ENCODE measurements at places on chromosomes 7 and 10.

- DNase-seq = no peak
These were observed 94.9 kb downstream of the STRA8 start for GRCh38 chr7:135328526-135328925.

GRCh38 chr10:62541811-62542210 is 167.6 kb downstream of the ZNF365 start:
- no peak for DNase-seq

GRCh38 chr10:125494651-125495239 is 188.2 kb downstream of the TEX36 start:
- DNase-seq = no peak

DNA sequence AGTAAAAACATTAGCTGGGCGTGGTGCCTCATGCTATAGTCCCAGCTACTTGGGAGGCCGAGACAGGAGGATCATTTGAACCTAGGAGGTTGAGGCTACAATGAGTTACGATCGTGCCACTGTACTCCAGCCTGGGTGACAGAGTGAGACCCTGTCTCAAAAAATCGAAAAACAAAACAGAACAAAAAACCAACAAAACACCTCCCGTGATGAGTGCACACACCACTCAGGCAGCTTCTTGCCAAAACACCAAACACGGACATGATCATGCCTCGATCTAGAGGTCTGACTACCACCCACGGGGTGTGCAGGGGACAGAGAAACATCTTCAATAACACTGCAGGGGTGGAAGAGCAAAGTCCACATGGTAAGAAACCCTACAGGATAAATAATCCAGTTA is 44.4 kb downstream of the AMZ1 start:
- DNase-seq = no peak

- DNase-seq = no peak
These were observed 49.8 kb downstream of the PRKCQ start for GRCh38 chr10:6530211-6530840.

DNA sequence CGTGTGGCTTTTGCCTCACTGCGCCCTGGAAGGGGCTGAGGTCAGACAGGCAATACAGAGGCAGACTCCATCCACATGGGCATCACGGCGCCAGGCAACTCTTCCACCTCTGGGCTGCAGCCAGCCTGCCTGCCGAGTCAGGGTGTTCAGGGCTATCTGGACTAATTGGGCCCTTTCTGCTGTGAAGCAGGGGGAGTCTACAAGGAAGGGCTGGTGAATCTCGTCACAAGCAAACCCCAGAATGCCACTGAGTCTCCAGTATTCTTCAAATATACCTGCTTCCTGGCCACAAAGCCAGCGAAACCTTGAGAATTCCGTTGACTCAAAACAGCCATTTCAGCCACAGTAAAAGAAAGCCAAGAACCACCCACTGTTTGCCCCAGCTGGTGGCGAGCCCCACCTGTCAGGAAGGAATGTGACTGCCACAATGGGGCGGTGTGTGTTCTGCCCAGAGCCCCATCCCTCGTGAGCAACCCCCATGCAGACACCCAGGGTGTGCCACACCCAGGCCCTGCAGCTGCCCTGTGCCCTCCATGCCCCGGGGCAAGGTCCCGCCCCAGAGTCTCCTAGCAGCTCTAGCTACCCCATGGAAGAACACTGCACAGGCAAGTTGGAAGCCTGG is 117.3 kb downstream of the FAM53B start:
- no peak for DNase-seq

GRCh38 chr10:60410970-60411369 is 21.3 kb upstream of the ANK3 start:
- no peak for DNase-seq

GRCh38 chr10:44347609-44348400 is 37.1 kb downstream of the CXCL12 start:
- no peak for DNase-seq

DNA sequence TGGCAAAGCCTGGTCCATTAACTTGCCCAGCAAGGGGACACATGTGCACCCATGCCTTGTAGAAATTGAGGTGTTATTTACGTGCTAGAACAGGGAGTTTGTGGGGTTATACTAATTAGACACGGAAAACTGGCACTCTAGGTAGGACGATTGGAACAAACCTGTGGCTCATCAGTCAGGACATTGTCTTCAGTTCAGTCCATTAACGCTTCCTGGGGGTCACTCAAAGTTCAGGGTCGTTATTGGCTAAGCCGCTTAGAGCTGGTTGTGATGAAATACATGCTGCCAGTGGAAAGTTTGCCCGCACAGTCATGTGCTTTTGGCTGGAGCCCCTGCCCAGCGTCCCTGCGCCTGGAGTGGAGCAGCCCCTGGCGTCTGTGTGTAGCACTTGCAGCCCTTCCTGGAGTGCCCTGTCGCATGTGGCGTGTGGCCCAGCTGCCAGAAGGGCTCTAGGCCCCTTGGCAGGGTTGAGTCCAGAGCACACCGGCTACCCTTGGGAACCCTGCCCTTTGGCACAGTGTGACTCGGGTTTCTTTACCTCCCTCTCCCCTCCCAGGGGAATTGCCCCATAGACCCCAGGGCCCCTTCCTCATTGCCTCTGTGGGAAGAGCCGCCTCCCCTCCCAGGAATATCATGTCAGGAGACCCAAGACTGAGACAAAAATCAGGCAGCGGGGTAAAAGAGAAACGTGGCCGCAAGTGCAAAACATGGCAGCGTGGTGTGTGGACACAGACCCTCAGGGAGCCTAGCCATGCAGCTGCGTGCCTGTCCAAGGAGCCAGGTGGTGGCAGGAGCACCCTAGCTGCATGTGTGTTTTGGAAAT is 9.8 kb downstream of the ZNF775 start:
- DNase-seq = no peak

DNA sequence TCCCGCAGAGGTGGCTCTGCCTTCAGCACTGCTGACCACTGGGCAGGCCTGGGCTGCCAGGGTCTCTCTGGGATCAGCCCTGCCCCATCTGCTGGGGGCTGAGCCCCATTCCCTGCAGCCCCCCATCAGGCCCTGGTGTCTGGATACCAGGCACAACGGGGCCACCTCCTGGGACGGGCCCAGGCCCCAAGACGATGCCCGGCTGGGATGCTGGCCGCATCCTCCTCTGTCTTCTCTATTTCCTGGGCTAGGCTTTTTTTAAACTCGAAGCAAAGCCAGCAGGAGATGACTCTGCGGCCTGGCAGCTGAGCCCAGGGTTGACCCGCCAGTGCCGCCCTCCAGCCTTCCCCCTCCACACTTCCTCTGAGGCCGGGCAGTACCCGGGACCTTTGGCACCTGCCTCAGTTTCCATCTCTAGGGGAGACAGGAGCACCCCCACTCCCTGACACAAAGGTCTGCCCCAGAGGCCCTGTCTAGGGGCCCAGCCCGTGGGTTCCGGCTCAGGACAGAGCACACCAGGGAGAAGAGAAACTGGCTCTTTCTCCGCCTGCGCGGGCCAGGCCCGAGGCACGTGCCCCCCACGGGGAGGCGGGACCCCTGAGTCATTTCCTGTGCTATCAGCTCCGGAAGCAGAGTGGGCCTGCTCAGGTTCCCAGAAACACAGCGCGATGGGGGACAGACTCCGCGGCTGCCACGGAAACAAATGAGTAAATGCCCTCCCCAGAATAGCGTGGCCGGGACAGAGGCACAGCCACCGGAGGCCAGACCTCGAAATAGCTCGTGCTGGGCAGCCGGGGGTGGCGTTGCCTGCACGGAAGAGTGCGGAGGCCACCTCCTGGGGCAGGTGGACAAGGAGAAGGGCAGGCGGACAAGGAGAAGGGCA is 84.6 kb upstream of the PDGFA start:
- peak; percentile 33 for DNase-seq

DNA sequence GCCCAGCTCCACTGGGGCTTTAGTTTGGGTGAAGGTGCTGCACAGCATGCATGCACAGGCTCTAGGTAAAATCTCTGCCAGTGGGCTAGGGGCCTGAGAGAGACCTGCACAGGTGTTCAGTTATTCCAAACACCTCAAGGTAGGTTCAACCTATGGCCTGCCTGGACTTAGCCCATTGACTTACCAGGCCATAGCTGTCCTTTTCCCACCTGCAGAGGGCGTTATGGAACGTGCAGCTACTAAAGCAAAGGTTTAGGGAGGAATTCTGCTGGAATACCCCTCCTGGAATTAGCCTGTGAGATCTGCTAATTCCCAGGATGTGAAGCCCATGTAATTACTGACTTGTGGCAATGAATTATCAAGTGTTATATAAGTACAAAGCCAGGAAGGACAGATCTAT is 3.6 kb downstream of the VWC2 start:
- no peak for DNase-seq

DNA sequence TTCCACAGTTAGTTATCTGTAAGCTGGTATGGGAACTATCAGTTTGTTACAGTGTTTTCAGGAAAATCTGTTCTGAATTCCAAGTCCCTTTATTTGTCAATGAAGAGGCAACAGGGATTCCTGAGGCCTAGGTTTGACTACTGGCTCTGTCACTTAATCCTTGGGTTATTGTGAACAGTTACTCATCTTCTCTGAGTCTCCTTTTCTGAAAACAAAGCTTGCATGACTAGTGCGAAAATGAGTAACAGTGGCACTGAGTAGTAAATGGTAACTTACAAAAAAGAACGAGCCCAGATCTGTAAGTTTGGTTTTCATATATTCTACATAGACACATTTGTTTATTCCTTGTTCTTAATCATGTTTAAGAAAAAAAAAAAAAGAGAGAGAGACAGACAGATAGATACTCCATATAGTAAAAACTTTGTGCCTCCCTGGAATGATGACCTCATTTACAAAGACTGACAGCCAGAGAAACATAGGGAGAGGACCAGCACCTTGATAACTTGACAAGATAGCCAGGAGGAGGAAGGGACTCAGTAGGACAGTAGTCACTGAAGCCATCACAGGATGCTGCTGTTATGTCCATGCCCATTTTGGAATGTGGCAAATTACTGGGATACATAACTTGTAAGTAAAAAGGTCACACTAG is 1.9 kb downstream of the MRPS33 start:
- DNase-seq = no peak

- no peak for DNase-seq
These were observed 57.0 kb downstream of the PRKAG2 start for GRCh38 chr7:151819866-151820265.

DNA sequence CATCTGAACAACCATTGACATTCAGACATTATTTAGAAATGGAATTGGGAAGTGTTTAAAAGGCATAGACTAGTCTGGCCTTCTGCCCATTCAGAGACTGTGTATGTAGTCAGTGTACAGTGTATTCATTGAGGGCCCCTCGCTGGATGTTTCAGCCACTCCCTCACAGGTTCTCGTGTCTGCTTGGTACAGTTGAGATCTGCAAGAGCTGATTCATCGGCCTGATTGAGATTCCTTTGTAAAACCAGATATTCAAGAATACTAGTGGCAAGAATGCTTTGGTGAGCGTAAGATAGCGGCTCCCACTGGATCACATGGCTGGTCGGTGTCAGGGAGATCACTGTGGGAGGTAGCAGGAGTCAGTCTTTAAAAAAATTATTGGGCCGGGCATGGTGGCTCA is 119.5 kb downstream of the TCF7L2 start:
- no peak for DNase-seq

DNA sequence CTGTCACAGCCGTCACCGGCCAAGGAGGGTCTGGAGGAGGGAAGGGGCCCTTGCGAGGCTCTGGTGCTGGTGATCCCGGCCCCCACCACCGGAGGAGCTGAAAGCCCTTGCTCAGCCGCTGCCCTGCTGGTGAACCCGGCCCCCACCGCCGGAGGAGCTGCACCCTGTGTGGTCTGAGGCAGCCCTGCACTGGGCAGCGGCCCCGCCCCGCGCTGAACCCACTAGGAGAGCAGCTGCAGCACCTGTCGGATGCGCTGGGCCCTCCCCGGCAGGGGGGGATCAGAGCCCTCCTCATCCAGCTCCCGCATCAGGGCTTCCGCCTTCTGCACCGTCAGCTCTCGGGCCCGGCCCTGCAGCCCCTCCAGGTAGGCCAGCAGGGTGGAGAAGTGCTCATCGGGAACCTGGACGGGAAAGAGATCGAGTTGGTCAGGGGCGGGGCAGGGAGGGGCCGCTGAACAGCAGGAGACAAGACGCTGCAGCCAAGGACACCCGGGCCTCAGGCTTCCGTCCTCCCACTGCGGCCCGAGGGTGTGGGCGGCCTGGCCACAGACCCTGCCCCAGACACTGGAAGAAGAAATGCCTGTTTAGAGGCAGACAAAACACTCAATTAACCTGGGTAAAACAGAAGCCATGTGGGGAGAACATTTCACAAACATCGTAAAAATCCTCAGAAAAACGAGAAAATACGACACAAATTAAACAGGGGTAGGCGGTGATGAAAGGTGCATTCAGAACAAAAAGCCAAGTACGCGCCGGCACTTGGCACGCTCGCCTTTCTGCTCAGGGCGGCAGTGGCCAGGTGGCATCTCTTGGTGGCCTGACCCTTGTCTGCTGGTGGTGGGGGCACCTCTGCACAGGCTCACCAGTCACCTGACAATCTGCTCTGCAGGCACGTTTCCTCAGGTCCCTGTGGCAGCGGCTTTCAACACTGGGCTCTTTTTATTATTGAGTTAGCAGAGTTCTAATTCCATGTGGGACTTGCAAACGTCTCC is 14.7 kb downstream of the CYP2W1 start:
- no peak for DNase-seq

DNA sequence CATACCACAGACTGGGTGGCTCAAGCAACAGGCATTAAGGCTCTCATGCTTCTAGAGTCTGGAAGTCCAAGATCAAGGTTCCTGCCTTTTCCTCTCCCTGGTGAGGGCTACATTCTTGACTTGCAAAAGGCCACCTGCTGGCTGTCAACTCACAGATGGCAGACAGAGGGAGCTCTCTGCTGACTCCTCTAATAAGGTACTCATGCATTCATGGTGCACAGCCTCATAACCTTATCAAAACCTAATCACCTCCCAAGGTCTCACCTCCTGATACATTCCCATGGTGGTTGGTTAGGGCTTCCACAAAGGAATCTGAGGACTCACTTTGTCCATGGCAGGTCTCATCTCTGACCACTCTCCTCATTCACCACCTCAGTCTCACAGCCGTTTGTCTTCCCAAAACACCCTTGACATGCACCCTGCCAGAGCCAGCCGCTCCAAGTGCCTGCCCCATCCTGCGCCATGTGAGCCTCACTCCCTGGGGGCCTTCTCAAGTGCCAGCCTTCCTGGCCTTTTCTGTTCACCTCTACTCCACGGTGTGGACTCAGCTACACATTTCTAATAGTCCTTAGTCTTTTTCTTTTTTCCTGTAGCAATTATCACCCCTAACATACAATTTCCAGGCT is 400.3 kb upstream of the ADARB2 start:
- no peak for DNase-seq

- no peak for DNase-seq
These were observed 265.7 kb downstream of the SEMA3D start for GRCh38 chr7:84921154-84921553.

- no peak for DNase-seq
These were observed 685.4 kb upstream of the MBL2 start for GRCh38 chr10:53458007-53458406.

DNA sequence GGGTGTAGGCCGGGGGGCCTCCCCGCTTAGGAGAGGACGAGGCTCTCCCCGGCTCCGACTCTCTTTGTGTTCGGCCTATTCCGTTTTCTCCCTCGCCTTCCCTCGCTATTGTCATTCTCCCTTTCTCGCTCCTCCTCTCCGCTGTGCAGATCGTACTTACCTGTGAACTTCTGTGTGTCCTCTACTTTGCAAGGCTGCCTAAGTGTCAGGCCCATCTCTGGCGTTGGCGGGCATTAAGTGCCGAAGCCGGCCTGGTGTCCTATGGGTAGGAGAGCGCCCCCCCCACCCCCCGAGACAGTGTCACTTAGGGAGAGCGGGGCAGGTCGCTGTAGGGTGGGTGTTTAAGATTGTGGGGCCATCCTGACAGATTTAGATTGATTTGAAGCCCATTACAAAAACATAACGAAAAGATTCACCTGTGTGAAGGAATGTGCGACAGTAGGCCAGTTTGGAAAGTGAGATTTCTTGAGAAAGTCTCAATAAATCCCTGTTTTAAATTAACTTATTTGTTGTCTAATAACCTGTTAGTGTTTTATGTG is 579 bp downstream of the RBM33 start:
- no peak for DNase-seq

- DNase-seq = no peak
These were observed 19.7 kb downstream of the BHLHA15 start for GRCh38 chr7:98230746-98231471.

All from fibroblast of skin of left quadriceps (primary cell).